ENCODE measurements at places on chromosomes 2 and 18.

DNA sequence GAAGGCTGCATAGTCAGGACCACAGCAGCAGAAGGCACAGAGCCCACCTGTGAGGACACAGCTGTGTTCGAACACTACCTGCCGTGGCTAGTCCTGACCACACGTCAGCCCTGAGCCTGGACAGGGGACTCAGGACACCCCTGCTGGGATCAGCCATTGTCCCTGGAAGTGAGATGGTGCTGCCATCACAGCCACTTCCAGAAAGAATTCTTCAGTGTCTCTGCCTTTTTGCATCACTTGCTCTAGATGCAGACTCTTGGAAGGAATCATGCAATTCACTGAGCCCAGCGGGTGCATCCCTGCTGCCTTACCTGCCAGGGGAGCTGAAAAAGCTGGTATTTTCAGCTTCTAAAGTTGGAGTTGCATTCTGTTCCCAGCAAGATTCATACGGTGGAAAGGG lies 49.3 kb downstream of the LAMA3 start:
- no peak for DNase-seq

GRCh38 chr18:46815661-46816060 lies 58.8 kb upstream of the ST8SIA5 start:
- no peak for DNase-seq

DNA sequence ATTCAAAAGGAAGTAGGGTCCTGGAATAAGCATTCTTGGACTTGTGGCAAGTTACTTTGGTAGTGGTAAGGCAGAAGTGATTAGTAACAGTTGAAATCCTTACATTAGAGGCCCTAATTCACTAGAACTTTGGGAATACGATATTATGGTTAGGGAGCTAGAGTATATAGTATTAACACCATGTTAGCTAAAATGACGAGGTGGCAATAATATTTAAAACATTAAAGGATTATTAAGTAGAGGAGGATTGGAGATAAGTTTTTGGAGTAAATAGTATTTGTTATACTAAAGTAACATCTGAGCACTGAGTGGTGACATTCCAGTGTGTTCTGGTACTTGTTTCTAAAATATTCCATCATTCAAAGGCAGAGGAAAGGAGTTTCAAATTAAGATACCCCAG lies 91.0 kb downstream of the AGPS start:
- DNase-seq = no peak

GRCh38 chr2:229927817-229928321 lies 5.6 kb downstream of the FBXO36 start:
- no peak for DNase-seq

DNA sequence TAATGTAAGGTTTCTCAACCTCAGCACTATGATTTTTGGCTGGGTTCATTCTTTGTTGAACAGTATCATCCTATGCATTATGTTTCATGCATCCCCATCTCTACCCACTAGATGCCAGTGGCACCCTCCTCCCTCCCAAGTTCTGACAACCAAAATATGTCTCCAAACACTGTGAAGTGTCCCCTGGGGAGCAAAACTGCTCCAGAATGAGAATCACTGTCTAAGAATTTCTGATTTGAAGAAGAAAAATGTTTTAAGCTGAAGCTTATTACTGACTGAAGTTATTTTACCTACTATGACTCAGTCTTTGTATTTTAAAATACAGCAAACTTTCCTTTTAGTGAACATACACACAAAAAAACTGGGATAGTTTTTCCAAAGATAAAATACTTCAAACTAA lies 3.4 kb downstream of the THADA start:
- DNase-seq = no peak

- DNase-seq = no peak
These were observed 156.3 kb downstream of the DOCK10 start for GRCh38 chr2:224885836-224886547.

- DNase-seq = no peak
These were observed 99.5 kb upstream of the AGAP1 start for GRCh38 chr2:235394278-235394828.

GRCh38 chr2:41647468-41648050 lies 400.3 kb upstream of the PKDCC start:
- DNase-seq = no peak

DNA sequence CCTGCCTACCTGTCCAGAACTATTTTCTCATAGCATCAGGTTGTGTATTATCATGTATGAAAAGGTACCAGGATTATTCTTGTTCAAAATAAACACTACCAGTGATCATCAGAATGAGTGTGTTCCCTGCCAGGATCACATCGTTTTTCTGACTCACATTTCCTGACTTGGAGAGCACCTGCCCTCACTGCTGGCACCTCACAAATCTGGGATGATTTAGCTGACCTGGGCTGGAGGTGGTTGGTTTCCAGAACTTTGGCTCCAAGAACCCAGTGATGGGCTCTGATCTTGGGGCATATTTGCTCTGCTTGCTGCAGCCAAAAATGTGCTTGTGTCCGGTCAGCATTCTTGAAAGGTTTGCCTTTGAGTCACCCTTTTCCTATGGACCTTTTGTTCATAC lies 836.3 kb upstream of the ACVR2A start:
- no peak for DNase-seq

- no peak for DNase-seq
These were observed 112.1 kb downstream of the PLB1 start for GRCh38 chr2:28607730-28608499.

DNA sequence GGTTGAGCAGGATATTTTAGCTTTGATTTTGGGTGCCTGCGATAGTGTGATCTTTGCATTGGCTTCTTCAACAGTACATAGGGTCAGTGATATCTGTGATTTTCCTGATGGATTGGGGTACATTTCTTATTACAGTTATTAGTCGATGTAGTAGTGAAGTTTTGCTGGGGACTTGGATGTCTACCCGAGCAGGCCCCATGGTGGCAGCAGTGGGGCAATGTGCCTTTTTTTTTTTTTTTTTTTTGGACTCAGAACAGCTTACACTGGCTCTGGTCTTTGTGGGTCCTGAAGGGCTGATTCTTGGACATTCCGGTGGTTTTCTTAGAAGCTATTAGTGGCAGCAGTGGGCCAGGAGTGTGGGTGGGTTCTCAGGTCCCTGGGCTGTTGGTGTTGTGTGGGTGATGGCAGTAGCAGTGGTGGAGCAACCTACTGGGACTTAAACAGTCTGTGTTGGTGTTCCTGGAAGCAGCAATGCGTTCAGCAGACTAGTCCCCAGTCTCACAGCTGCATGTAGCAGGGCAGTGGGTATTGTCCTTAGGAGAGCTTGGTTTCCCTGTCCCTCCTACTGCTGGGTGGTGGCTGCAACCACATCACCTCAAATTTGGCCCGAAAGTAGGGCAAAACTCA lies 53.7 kb upstream of the SLC4A10 start:
- no peak for DNase-seq

DNA sequence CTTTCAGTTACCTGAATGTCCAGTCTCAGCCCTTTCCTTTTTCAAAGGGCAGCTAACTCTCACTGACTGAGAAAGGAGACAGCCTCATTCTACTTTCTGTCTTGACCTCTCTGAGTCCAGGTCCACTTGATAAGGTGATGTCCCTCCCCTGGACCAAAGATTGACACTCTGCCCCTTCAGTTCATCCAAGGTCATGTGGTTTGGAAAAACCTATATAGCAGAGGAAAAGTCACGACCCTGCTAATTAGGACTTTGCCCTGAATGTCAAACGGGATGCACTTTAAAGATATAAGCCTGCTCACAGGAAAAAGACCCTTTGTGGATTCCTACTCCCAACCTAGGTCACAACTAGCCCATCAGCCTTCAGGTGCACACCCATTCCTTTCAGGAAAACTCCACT lies 208.3 kb downstream of the AGPS start:
- DNase-seq = no peak

GRCh38 chr2:100146657-100146960 lies 4.2 kb upstream of the AFF3 start:
- no peak for DNase-seq

DNA sequence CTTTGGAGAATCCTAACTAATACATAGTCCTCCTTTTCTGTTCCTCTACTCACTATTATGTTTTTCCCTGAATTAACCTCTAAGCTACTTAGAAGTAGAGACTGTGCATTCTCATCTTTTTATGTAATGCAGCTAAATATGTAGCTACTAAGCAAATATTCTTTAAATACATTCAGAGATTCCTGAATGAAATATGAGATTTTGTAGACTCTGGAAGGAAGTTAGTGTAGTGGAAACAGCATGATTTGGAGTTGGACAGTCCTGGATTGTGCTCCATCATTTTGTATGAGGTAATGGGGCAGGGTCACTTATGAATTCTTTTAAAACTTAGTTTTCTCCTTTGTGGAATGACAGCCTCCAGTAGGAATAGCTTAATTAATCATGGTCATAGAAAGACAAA lies 24.7 kb upstream of the NT5C1B start:
- no peak for DNase-seq

DNA sequence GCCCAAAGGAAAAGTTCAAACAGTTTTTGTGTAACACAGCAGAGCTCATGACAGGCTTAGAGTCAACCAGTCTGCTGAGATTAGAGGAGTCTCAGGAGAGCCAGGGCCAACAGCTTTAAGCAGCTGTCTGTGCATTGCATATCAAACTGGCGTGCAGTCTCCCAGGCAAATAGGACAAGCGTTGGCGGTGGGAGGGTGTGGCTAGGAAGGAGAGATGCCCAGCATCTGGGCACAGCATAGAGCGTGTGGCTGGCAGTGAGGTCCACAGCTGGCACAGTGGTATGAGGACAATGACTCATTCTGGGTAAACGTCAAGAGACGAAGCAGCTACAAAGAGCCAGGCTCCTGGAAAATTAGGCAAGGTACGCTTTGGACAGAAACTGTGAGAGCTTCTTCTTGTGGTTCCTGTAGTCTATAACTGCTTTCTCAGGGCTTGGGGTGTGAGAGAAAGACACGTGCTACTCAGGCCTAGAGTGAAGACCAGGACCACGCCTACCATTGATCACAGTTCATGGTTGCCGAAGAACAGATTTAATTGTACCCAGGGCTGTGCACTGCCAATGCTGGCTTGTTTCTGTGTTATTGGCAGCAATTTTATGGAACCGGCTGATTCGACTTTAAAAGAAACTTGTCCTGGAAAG lies 14.8 kb downstream of the ZAP70 start:
- DNase-seq = no peak

DNA sequence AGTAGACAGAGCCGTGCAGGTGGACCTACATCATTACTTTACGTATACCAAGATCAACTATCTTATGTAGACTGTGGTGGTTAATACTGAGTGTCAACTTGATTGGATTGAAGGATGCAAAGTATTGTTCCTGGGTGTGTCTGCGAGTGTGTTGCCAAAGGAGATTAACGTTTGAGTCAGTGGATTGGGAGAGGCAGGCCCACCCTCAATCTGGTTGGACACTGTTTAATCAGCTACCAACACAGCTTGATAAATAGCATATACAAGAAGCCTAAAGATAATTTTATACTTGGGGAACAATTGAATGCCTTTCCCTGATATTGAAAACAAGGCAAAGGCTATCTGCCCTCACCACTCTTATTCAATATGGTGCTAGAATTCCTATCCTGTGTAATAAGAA lies 604.2 kb upstream of the ZEB2 start:
- DNase-seq = no peak

DNA sequence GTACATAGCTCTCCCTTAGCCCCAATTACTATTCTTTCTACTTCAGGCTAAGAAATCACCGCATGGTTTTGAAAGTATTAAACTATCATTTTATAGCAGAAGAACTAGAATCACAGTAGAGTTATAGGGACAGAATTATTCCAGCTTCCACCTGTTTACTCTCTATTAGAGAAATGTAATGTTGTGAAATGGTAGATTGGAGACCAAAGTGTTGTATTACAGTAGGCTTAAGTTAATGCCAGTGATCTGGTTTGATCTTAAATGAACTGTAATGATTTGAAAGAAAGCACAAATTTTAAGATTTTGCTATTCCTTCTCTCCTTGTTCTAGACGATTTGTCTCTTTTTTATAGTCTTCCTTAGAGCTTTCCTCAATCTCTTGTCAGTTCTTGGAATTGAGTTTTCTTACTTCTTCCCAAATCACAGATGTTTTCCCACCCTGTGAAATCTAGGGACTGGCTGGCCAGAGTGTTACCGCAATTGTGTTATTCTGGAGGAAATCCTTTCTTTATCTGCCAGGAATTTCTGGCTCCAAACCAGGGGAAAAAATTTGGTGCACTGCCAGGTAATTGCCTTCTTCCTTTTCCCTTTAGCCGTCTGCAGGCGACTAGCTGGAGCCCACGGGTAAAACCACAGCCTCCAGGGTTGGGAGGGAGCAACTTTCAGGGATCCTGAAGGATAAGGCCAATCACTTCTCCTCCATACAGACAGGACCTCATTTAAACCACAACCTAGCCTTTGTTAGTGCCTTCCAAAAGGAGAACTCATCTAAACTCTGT lies 51.7 kb downstream of the NOP58 start:
- DNase-seq = no peak

DNA sequence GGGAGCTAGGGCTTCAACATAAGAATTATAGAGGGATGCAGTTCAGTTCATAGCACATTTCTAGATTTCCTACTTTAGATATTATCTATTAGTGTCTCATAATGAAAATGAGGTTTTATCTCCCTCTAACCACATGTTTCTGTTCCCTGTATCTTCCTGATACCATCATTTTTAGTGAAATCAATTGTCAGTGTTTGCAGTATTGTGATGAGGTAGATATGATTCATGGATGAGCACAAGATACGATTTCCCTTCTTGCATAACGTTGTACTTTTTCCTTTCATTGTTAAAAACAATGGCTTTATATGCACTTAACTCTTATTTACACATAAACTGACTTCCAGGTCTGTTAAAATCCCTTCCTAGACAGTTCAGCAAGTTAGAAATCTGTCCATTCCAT lies 211.4 kb downstream of the ZBTB7C start:
- no peak for DNase-seq

GRCh38 chr2:141142025-141142424 lies 988.8 kb downstream of the LRP1B start:
- DNase-seq = no peak

DNA sequence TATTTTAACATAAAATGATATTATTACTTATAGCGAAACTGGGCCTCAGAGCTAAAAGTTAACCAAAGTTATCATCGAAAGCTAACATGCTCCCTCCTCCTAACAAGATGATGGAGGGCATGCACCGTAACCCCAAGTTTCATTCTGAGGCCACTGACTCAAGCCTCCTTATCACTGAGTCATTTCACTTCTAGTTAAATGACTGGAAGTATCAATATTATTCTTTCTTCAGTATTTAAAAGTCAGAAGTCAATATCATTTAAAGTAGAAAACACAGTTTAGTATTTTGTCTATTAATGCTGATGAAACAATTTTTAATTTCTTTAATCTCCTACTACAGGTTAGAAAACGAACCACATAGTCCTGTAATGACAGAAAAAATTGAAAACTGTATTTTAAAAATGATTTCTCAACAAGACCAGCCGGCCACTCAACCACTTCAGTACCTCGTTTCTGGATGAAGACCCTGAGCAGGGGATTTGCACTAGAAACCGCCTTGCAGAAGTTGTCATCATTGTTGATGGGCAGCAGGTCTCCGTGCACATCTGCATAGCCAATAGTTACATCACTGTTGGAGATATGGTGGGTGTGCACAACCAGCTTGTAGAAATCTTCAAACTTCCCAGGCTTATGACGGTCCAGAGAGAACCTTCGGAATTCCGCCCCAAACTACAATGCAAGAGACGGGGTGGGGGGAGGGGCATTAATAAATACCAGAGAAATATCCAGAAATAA lies 44.9 kb downstream of the PARD6G start:
- DNase-seq = no peak

- no peak for DNase-seq
These were observed 198.5 kb upstream of the SMIM21 start for GRCh38 chr18:75625966-75626365.

- no peak for DNase-seq
These were observed 119.6 kb downstream of the SPOPL start for GRCh38 chr2:138621139-138621538.

- DNase-seq = no peak
These were observed 83.5 kb downstream of the POLE4 start for GRCh38 chr2:75041731-75042600.
